Astrocyte of the spinal cord (primary cell): ENCODE measurements at places on chromosomes 3 and 15.

DNA sequence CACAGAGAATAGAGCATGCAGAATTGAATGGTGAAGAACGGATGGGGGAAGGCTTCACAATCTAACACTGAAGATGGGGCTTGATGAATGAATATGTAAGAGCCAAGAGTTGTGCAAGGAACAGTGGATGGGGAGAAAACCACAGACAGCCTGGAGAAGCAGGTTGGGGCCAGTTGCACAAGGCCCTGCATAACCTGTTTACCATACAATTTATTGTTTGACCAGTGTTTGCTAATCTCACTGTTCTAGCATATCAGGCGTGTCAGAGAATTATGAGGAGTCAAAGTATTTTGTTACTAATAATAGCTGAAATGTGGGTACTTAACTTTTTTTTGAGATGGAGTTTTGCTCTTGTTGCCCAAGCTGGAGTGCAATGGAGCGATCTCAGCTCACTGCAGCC is 36.4 kb downstream of the LINS1 start:
- no peak for DNase-seq

GRCh38 chr15:92719021-92719420 is 63.4 kb upstream of the FAM174B start:
- DNase-seq = no peak

DNA sequence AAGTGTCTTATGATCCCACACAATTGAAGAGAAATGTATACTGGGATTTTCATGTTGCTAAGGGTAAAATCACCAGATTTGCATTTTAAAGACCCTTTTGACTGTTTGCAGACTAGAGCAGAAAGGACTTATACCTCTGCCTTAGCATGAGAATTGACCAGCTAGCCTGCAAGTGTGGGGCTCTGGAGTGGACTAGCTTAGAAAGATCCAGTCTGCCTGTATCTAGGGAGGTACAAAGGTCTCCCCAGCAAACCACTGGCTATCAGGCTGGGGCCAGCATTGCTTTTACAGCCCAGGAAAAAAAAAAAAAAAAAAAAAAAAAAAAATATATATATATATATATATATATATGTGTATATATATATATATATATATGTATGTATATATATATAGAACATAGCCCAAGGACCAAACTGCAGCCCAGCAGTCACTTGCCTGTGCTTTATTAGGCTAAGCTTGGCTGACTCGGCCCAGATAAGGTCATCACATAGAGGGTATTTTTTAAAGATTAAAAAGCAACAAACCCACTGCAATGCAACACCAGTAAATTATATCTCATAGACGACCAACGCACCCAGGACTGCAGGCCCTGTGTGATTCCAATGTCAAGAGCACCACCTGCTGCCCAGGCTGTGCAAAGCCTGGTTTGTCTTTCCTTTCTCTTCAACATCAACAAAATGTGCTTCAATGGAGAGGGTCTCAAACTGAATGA is 63.7 kb downstream of the DCLK3 start:
- peak; percentile 85 for DNase-seq

DNA sequence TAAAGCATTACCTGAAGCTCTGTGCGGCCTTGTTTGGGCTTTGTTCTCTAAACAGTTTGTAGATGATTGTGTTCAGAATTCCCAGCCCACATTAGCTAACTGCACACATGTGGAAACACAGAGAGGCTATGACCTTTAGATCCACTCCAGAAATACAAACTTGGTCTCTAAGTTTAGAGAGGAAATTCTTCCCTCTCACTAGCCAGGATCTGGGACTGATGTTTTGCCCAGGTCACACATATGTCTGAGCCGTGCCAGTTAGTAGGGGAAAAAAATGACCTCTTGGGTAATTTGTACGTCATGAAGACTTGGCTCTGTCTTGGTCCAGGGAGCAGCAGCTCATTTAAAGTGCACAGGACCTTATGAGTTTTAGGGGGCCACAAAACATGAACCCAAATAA is 223.1 kb downstream of the RBMS3 start:
- DNase-seq = no peak

DNA sequence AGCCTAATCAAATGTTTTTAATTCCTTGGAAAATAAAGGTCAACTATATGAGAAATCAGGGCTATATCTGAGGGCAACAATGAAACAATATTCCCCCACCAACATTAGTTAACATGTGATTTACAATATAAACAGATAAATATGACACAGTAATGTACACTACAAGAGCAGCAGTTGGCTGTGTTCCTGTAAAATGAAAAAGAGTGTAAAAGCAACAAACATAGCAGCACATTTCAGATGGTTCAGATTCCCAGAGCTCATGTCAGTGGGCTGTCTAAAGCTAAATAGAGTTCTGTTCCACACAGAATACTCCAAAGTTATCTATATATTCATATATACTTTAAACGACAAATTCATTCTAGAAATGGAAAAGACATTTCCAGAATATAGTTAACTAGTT is 42.6 kb downstream of the ANKRD28 start:
- no peak for DNase-seq

GRCh38 chr3:46662771-46663551 is 30.5 kb downstream of the ALS2CL start:
- peak; percentile 4 for DNase-seq

GRCh38 chr15:43774062-43774461 is 2.7 kb downstream of the ELL3 start:
- no peak for DNase-seq

DNA sequence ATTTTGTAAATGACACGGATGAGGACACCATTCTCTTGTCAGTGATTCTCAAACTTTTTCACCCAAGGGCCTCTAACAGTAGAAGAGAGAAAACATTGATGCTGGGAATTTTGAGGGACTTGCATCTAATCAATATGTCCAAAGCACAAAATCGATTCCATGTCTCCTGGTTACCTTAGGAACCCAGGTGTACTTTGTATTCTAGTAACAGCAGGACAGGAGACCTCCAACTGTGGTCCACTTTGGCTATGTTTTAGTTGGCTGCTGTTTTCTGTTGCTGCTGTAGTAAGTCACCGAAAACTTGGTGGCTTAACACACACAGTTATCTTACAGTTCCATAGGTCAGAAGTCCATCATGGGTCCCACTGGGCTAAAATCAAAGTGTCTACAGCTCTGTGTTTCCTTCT is 24.4 kb upstream of the ZBTB38 start:
- DNase-seq = no peak

DNA sequence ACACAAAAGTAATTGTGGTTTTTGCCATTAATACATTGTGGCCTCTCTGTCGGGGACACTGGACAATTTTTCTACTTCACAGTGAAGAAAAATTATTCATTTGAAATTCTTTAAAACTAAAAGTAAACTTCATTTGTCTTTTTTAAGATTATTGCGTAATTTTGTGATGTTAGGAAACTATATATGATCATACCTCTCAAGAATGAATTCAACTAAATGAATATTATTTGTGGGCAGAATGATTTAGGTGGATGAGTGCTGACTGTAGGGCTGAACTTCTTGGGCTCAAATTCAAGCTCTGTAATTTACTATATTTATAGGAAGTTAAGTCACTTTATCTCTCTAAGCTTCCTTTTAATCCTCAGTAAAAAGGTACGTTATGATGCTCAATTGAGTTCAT is 441.2 kb downstream of the ROBO1 start:
- DNase-seq = no peak

DNA sequence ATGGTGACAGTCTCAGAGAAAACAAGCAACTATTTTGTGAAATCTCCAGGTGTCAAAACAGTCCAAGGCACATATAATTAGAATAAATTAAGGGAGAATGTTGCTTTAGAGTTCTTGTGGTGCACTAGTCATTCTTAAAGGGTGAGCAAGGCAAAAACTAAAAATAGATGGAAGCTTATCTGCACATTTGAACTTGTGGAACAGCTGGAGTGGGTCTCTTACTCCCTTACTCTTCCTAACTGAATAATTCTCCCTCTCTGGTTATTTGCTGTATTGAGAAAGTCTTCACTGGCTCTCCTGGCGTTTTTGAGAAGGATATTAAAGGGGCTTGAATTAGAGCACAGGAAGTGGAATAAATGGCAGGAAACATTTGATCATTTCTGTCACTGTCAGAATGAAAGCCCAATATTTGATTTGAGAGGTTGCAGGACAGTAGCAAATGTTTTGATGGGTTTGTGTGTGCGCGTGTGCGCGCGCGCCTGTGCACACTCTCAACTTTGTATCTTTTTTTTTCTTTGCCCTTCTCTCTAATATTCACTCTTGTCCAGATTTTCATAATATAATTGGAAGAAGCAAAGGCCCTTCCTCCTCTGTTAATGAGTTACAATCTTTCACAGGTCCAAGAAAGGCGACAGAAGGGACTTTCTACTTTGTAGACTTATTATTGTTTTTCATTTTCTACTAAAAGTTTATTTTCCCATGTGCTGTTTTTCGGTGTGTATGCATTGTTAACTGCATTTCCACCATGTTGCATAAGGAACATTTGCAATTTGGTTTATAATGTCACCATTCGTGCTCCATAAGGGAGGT is 40.9 kb downstream of the AKAP13 start:
- DNase-seq = peak; percentile 43

- no peak for DNase-seq
Observed at GRCh38 chr3:121598564-121598963, 5.4 kb downstream of the FBXO40 start.

DNA sequence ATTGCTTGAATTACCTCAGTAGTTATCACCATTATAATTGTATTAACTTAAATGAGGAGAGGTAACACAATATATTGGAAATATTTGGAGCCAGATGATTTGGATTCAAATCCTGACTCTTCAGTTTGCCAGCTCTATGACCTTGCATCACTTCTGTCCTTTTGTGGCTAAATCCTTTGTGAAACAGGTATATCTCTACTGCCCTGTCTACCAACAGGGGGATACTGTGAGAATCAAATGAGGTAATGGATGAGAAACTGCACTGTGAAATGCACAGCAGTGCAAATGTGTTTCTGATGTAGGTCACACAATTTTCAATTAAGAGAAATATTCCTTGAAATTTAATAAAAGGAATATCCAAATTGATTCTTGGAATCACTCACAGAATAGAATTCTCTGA is 58.8 kb downstream of the CCDC54 start:
- DNase-seq = no peak

GRCh38 chr15:80989081-80989517 is 520 bp downstream of the MESD start:
- no peak for DNase-seq

DNA sequence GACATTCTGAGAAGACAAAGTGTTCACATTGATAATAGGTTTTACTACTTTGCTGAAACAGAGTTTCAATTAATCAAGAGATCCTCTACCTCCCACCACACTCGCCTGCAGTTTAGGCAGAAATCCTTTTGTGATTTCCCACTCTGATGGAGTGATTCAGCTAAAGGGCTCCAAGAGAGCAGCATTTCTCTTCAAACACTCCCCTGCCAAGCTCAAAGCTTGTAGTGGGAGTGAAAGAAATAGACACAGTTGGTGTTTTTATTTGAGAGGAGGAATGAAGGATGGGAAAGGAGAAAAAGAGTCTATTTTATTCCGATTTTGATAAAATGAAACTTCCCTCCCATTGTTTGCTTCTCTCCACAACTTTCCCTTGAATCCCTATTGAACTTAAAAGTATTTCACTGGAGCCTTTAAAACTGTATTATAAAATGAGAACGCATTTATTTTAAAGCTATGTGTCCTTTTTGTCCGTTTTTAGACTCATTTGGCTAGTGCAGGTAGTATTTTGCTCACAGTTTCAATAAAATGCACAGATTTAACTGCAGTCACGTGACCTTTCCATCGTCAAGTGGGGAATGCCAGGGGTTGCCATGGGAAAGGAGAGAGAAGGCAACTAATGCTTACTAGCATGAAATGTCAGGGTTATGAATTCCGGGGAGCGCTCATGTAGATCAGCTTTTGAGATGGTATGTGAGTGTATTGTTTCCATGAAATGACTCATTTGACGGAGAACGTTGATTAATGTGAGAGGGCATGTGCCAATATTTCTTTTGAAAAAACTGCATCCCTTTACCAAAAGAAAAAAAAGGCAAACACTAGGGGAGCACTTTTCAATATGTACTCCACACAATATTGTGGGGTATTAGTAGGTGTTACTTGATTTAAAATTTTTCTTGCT is 7.7 kb upstream of the OSBPL11 start:
- peak; percentile 54 for DNase-seq

GRCh38 chr3:42699511-42699971 is 3.1 kb downstream of the HHATL start:
- DNase-seq = no peak

GRCh38 chr3:48269592-48269991 is 28.7 kb downstream of the ZNF589 start:
- no peak for DNase-seq

DNA sequence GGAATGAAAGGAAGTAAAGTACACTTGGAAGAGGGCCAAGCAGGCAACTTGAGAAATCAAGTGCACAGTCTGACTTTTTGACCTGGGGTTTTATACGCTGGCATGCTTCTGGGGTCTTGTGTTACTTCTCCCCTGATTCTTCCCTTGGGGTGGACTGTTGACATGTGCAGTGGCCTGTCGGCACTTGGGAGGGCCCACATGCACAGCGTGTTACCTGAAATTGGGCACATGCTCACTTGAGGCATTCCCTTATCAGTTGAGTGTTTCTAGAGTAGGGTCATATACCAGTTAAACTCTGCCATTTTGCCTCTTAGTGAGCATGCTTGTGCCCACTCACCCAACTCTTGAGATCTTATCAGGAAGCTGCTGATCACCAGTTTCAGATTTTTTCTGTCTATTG is 329.1 kb upstream of the SOX2 start:
- no peak for DNase-seq

DNA sequence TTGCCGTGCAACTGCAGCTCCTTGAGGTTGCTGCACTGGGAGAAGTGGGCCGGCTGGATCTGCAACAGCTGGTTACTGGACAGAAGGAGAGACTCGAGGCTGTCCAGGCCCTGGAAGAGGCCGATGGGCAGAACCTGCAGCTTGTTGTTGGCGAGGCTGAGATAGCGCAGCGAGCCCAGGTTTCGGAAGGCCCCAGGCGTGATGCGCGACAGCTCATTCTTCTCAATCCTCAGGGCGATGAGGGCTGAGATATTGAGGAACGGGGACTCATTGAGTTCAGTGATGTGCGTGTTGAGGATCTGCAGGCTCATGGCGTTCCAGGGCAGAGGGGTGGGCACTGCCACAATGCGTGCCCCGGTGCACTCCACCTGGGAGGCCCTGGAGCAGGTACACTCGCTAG is 9.0 kb downstream of the LRRC15 start:
- DNase-seq = no peak

- DNase-seq = no peak
Observed at GRCh38 chr3:16407366-16407765, 106.1 kb downstream of the RFTN1 start.

DNA sequence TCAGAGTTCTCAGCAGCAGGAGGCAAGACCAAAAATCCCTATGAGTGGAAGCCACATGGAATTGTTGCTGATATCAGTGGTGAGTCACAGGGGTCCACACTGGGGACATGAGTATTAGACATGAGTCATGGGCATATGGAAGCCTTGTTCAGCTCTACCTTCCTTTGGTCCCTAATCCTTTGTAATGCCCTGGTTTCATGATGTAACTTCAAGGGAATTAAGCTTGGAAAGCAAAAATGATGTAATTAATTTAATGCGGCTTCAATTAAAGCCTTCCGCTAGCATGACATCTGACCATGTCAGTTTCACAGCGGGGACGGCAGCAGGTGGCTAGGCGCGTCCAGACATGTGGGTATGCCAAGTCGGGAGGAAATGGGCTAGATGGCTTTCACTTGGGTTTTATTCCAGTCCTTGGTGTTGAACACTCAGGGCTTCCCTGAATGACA is 176.1 kb upstream of the RGMA start:
- DNase-seq = peak; percentile 0

GRCh38 chr15:52527911-52528563 is 643 bp downstream of the MYO5A start:
- DNase-seq = peak; percentile 38
